ENCODE measurements at places on chromosomes 11 and 22.

DNA sequence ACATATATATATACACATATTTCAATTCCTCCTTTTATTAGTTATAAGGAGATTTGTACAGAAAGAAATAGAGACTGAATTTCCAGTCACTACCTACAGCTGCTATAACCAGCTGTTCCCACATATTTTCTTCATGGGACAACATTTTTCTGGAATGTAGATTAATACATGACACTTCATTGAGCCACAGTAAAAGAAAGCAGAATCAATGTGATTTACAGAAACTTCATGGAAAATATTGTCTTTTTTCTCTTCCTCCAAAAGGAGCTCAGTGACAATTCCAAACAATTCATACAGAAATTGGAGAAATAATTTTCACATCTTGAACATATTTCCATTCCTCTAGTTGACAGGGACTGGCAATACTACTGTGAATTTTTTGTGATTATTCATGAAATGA lies 249.2 kb downstream of the DLG2 start:
- no peak for DNase-seq

GRCh38 chr22:39718921-39719475 lies 148.4 kb downstream of the CACNA1I start:
- DNase-seq: no peak

- no peak for DNase-seq
These were observed 2.2 kb downstream of the TMEM132A start for GRCh38 chr11:60926500-60926899.

GRCh38 chr11:130122141-130122575 lies 37.4 kb upstream of the ST14 start:
- no peak for DNase-seq

DNA sequence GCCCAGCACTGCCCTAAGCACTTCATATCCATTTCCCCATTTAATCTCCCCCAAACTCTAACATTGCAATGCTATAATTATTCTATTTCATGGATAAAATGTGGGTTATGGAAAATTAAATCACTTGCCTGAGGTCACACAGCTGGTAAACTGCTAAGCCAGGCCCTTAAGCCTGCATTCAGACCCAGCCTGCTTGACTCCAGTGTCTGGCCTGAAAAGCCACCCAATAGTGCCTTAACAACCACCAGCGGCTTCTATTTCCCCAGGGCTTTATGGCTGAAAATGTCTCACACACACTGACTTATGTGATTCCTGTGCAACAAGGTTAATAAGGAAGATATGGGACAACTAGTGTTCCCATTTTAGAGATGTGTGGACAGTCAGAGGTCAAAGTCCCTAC lies 178.5 kb upstream of the SNX19 start:
- DNase-seq: no peak

GRCh38 chr22:50731811-50732624 lies 6.0 kb upstream of the ACR start:
- peak; percentile 86 for DNase-seq

DNA sequence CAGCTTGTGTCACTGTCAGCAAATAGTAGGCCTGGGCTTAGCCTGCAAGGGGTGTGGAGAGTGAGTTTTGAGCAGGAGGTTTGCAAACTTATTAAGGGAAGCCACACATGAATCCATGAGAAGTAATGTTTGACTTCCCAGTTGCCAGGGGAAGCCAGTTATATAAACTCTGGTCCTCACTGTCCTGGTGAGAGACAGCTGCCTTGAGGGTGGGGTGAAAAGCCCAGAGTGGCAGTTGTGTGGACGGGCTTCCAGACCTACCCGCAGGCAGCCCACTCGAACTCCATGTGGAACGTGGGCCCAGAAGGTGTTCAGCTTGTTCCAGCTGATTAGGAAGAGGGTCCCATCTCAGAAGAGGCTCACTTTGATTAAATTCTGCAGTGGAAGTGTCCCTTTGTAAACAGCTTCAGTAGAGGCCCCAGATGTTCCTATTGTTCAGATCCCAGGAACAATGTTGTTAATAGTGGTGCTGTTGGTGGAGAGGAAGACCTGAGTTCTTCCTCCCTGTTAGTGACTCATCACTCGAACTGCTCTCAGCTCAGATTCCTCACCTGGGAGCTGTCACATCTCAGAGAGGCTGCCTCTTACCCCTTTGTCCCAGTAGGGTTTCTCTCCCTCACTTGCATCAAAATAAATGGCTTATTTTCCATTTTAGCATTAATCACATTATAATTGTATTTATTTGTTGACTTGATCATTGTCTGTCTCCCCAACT lies 63.4 kb downstream of the GRAMD1B start:
- no peak for DNase-seq

- no peak for DNase-seq
These were observed 8.7 kb downstream of the EHD1 start for GRCh38 chr11:64869571-64870175.

GRCh38 chr11:85866137-85866827 lies 11.1 kb downstream of the CCDC83 start:
- DNase-seq: no peak

DNA sequence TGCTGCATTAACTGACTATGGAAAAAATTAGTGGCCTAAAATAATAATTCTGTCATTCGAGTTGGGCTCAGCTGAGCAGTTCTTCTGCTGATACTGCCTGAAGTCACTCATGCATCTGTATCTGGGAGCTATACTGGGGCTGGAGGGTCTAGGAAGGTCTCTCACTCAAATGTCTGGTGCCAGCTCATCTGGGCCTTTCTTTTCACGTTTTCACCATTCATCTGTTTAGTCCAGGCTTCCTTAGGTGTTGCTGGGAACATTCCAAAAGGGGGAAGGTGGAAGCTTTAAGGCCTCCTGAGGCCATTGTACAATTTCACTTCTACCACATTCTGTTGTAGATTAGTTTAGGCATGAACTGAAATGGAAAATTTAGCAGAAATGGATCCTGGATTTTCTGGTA lies 28.0 kb downstream of the YAP1 start:
- DNase-seq: no peak

Data from GM19239 (cell line).